ENCODE measurements at places on chromosomes 3 and 15. TPM values are rescaled to one million over a fixed set of nuclear protein-coding genes. Genes with fewer than 3 reads are reported as not detected.

XCR1 gene
- 0.04 TPM for total RNA-seq

CHL1 gene
- total RNA-seq, result 10.0 TPM

DAZL gene
- not detected for total RNA-seq

SAMD7 gene
- total RNA-seq, result not detected

MAGEF1 gene
- total RNA-seq, result 16.1 TPM

LEKR1 gene
- total RNA-seq, result 1.2 TPM

RTP3 gene
- not detected for total RNA-seq

KIAA1143 gene
- 10.6 TPM for total RNA-seq

KBTBD13 gene
- not detected for total RNA-seq

CKMT1A gene
- 63.2 TPM for total RNA-seq

SIDT1 gene
- total RNA-seq, result 1.5 TPM

CCR3 gene
- total RNA-seq, result not detected

MORC1 gene
- total RNA-seq, result not detected

SQOR gene
- total RNA-seq, result 125 TPM

PLCD1 gene
- 72.5 TPM for total RNA-seq

CCDC33 gene
- 0.32 TPM for total RNA-seq

GPR62 gene
- total RNA-seq, result not detected

MESP2 gene
- total RNA-seq, result 0.40 TPM

SLC22A13 gene
- total RNA-seq, result 0.64 TPM

MKRN2OS gene
- 6.3 TPM for total RNA-seq

SMCO1 gene
- total RNA-seq, result not detected

HERC2 gene
- 34.1 TPM for total RNA-seq

GOLGA6L9 gene
- 6.1 TPM for total RNA-seq

ALPK3 gene
- total RNA-seq, result 5.5 TPM

GHRL gene
- 0.76 TPM for total RNA-seq

PRTG gene
- 0.56 TPM for total RNA-seq

ARHGEF26 gene
- total RNA-seq, result 4.7 TPM

PLS1 gene
- total RNA-seq, result 12.5 TPM

ZNF106 gene
- total RNA-seq, result 23.0 TPM

UNC13C gene
- total RNA-seq, result 0.04 TPM

All from esophagus mucosa (tissue), 1 donor.